ENCODE measurements at places on chromosomes 6 and 20. TPM values are rescaled to one million over a fixed set of nuclear protein-coding genes. Genes with fewer than 3 reads are reported as not detected.

- no peaks in the 10 kb centered on the region for H3K27me3 ChIP-seq
- H3K4me3 ChIP-seq = peak overlapping the region; percentile 69
- H3K36me3 ChIP-seq = peaks cover 3% of the 10 kb centered on the region
- no peak overlapping the region for H3K27ac ChIP-seq
Observed at GRCh38 chr20:63741354-63741675, 1.7 kb downstream of the SLC2A4RG start.

- DNase-seq = no peak
- peaks cover 3% of the 10 kb centered on the region for H3K36me3 ChIP-seq
- peaks cover 34% of the 10 kb centered on the region for H3K4me1 ChIP-seq
Observed at GRCh38 chr6:107589934-107590333, 100.0 kb downstream of the SOBP start.

OLIG3 gene
- total RNA-seq = not detected

MYB gene
- total RNA-seq = 0.13 TPM

GRCh38 chr6:68967549-68968300 is 332.6 kb downstream of the ADGRB3 start:
- DNase-seq = no peak
- H3K27me3 ChIP-seq = peaks cover 13% of the 10 kb centered on the region
- no peak overlapping the region for H3K27ac ChIP-seq
- peaks cover 8% of the 10 kb centered on the region for H3K4me1 ChIP-seq
- H3K4me3 ChIP-seq = no peak overlapping the region
- no peaks in the 10 kb centered on the region for H3K36me3 ChIP-seq

- DNase-seq = no peak
- H3K4me3 ChIP-seq = no peak overlapping the region
- no peak overlapping the region for H3K27ac ChIP-seq
- H3K4me1 ChIP-seq = no peaks in the 10 kb centered on the region
Observed at GRCh38 chr6:13380761-13381160, 52.4 kb upstream of the TBC1D7 start.

DNA sequence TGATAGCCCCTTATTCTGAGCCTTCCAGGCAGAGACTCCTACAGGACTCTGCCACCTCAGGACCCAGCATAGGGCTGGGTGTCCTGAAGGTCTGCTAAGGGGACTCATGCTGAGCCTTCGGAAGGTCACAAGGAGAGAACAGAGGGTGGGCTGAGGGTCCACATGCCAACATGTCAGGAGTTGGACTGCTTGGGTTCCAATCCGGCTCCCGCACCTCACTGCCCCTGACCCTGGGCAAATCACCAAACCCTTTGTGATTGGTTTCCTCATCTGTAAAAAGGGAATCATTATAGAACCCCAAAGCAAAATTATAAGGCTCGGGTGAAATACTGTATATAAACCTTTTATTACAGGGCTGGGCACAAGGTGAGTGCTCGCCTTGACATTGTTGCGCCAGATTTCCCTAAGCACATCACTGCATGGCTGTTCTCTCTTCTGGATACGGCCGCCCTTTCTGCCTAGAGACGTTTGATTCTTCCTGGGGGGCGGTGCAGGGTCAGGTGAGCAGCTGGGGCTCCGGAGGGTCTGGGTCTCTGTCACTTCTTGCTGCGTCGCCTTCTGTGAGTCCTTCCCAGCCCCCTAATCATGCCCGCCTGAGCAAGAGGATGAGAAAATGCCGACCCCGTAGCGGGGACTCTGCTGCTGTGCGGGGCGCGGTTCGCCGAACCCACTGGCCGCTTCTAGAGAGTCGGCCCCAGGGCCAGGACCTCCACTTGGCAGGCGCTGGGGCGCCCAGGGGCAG is 90.5 kb upstream of the EPB41L1 start:
- peaks cover 7% of the 10 kb centered on the region for H3K4me1 ChIP-seq
- no peaks in the 10 kb centered on the region for H3K36me3 ChIP-seq
- H3K27ac ChIP-seq = peak overlapping the region; percentile 75
- no peaks in the 10 kb centered on the region for H3K27me3 ChIP-seq
- DNase-seq = no peak

All from chondrocyte (in vitro differentiated cells).